Naive thymus-derived CD4-positive, alpha-beta T cell (primary cell): ENCODE measurements at places on chromosomes 6 and 20. TPM values are rescaled to one million over a fixed set of nuclear protein-coding genes. Genes with fewer than 3 reads are reported as not detected.

ATP9A gene
- not detected for polyA plus RNA-seq

DPPA5 gene
- not detected for polyA plus RNA-seq

TREML1 gene
- polyA plus RNA-seq, result not detected

RWDD2A gene
- polyA plus RNA-seq, result 3.2 TPM

KCNK16 gene
- not detected for polyA plus RNA-seq

SPEF1 gene
- polyA plus RNA-seq, result not detected

KIAA0408 gene
- polyA plus RNA-seq, result 0.14 TPM

SPTLC3 gene
- polyA plus RNA-seq, result 1.1 TPM

GRCh38 chr6:137982418-137983189 lies 115.5 kb downstream of the TNFAIP3 start:
- DNase-seq, result no peak

- DNase-seq, result no peak
Measured at GRCh38 chr6:166814390-166814789, 142.0 kb downstream of the RNASET2 start.

DNA sequence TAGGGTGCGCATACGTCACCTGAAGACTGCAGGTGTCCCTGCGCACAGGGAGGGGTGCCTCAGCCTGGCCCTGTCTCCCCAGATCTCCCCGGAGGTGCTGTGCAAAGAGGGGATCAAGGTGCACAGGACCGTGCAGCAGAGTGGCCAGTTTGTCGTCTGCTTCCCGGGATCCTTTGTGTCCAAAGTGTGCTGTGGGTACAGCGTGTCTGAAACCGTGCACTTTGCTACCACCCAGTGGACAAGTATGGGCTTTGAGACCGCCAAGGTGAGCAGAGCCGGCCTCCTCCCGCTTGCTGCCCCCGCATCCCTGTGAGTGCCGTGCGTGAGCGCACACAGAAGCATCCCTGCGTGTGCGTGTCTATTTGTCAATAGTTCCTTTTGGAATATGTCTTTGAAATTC lies 150.7 kb downstream of the DTNBP1 start:
- no peak for DNase-seq

DNA sequence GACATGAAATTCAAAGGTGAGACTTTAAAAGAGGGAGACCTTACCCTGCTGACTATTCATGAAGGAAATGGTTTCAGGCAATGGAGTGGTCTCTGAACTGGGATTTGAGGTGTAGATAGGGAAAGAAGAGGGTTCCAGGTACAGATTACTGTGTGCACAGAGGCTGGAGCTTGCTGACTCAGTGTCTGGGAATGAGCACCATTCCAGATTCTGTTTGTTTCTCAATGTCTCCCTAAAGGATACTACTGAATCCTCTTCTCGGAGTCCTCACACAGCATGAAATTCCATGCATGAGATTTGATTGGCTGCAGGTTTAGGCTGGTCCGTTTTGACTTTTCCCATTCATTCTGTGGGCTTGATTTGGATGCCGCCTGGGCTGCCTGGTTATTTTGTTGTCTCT lies 49.0 kb downstream of the PPP1R14C start:
- no peak for DNase-seq

DNA sequence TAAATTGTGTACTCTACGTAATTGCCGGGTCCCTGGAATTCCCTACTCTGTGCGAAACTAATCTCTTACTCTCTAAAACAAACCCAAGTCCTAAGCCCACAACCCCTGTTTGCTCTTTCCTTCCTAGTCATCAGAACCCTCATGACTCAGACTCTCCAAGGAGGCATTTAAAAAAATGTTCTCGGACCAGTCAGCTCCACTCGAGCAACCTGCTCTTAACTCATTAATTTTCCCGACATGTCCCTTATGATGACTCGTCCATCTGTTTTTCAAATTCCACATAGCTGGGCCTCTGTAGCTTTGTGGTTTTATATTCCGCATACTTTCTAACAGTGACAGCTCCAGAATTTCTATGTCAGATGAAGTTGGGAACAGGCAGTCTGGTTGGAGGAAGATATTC lies 2.6 kb upstream of the MUC22 start:
- no peak for DNase-seq

DNA sequence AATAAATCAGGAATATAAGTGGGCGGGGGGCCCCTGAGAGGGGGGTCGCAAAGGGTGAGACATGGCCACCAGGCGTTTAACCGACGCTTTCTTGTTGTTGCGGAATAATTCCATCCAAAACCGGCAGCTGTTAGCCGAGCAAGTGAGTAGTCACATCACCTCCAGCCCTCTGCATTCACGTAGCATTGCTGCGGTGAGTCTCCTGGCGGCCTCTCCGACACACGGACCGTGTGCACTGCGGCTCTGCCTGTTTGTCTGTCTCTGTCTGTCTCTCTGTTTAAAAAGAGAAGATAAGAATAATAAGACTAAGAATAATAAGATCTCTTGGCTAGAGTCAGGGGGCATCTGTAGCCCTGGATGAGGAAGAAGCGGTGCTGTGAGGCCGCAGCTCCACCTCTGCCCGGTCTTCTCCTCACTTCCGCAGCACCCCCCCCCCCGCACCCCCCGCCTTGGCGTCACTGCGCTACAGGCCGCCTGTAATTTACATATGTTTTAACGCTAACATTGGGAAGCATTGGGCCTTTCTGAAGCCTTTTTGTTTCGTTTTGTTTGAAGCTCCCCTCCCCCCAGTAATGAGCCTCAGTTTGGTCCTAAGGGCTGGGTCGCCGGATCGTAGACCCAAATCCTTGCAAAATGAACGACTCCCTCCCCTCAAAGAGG lies 993 bp downstream of the STX16 start:
- peak; percentile 82 for DNase-seq

DNA sequence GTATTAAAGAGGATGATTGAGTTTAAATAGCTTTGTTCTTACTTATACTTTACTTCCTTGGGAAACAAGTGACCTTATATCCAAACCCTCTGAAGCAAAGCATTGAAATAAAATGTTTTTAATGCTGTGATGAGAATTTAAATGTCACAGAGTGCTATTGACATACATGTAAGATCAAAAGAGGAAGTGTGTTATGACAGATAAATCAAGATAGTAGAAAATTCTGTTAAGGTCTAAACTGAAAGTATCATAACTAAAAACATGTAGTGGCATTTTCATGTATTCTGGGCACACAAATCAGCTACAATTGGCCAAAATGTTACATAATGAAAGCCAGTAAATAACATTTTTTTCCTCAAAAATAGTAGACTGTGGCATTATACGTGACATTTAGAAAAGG lies 318.0 kb downstream of the GRIK2 start:
- no peak for DNase-seq

DNA sequence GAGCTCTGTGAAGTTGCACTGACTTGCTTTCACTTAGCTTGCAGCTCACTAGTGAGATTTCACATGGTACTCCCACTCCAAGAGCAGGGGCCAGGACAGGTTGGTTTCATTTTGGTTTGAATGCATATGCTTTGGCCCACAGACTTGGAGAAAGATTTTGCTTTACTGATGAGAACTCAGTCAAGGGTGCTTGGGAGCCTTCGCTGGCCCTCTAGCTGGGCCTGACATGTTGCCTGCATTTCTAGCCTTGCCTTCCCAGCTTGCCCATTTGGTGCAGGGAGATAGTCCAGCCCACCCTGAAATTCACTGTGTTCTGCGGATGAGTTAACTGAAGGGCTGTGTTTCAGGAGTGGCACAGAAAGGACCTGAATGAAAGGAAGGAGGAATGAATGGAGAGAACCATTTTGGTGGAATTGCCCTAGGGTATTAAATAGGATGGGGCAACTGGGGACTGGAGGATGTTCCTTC lies 1.9 kb downstream of the SGK1 start:
- no peak for DNase-seq

- no peak for DNase-seq
Measured at GRCh38 chr6:116351101-116351500, 19.6 kb upstream of the DSE start.

- DNase-seq, result no peak
Measured at GRCh38 chr20:1718604-1719384, 61.2 kb upstream of the SIRPG start.

DNA sequence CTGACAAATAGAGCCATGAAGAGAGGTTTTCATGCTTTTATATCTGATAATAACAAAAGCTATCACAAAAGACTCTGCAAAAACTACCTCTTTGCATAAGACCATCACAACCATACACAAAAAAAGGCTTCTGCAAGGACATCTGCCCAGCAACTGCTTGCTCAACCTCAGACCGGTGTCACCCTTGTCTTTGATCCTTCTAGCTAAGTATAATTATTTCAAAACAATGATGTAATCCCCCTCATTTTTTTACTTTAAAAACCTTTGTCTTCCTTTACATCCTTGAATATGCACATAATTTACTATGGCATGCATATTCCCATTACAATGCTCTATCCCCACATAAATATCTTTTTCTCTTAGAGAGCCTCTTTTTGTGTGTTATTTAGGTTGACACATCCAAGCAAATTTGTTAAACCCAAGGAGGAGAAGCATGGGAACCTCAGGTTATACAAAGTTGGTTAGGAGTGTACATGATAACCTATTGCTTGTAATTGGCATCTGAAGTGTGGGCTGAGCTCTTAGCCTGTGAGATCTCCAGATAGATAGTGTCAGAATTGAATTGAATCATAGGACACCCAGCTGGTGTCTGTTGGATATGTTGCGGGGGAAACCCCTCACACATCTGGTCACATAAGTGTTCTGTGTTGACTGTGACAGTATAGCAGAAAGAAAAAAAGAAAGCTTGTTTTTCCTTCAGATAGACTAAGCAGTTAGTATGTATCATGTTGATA lies 20.7 kb upstream of the CGA start:
- no peak for DNase-seq

DNA sequence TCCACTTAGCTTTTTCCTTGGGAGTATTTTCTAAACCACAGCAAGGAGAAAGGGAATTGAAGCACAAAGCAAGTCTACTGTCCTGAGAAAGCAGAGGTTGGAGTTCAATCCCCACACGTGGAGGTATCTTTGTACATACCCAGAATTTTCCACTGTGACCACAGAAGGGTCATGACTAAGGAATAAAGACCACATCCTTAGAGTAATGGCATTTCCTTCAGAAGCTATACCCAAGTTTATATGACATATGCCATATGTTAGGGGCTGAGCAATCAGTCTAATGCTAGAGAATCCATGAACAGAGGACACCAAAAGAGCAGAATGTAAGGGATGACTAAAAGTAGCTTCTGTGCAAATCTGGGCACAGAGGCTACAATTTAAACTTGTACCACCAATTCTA lies 46.4 kb downstream of the ATG5 start:
- DNase-seq, result no peak

DNA sequence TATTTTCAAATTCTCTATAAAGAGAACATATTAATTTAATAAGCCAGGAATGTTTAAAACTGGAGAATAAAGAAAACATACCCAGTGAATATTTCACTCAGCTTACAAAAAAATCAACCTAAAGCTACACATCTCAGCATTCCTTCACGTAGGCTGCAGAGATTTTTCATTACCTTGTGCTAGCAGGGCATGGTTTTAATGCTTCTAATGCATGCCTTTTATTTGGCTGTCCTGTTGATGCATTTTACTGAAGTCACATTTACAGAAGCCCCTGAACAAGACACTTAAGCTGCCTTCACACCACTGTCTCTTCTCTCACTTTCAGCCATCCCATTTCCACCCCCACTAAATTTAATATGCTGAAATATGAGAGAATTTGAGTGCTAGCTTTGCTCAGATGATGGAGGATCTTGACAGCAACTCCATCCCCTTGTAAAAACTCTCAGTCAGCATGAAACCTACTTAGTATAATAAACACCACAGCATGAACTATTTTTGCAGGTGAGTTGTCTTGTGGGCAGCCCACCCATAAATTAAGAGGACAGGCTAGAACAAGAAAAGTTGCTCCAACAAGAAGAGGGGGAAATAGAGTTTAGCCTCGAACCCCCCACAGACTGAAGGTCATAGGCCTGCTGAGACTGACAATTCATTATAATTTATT lies 159.4 kb downstream of the SIM1 start:
- DNase-seq, result no peak

DNA sequence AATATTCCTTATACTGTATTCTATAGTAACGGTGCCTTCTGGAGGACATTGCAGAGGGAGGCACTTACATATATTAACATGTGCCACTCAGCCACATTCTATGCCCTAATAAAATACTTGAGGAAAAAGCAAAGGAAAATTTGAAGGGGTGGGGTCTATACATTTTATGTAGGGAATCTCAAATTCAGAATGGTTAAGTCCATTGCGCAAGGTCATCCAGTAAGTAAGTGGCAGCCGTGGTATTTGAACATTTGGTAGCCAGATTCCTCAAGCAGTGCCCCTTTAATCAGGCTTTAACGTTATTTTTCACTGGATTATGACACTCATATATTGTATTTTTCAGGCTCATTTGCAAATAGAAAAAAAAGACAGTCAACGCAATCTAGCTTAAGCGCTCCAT lies 738.3 kb downstream of the DOK5 start:
- no peak for DNase-seq

- no peak for DNase-seq
Measured at GRCh38 chr6:83756565-83756964, 47.7 kb upstream of the SNAP91 start.

- no peak for DNase-seq
Measured at GRCh38 chr20:17870086-17870740, 98.4 kb downstream of the SNX5 start.

- no peak for DNase-seq
Measured at GRCh38 chr6:141426400-141426980, 706.2 kb upstream of the GJE1 start.

DNA sequence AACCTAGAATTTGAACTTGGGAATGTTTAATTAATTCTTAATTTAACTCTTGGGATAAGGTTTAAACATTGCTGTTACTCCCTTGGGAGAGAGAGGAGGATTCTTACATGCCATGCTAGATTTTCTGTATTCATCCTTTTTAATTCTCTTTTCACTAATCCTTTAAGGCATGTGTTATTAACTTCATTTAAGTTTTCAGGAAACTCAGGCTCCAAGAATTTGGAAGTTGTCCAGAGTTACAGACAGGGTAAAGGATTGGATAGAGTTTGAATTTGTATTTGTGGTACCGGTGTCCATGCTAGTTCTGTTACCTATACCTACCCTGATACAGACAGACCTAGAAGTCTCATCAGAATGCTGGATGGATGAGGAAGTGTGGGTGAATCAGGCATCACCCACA lies 23.7 kb downstream of the DOK5 start:
- DNase-seq, result no peak

- DNase-seq, result no peak
Measured at GRCh38 chr6:75483136-75483952, 10.3 kb downstream of the FILIP1 start.

DNA sequence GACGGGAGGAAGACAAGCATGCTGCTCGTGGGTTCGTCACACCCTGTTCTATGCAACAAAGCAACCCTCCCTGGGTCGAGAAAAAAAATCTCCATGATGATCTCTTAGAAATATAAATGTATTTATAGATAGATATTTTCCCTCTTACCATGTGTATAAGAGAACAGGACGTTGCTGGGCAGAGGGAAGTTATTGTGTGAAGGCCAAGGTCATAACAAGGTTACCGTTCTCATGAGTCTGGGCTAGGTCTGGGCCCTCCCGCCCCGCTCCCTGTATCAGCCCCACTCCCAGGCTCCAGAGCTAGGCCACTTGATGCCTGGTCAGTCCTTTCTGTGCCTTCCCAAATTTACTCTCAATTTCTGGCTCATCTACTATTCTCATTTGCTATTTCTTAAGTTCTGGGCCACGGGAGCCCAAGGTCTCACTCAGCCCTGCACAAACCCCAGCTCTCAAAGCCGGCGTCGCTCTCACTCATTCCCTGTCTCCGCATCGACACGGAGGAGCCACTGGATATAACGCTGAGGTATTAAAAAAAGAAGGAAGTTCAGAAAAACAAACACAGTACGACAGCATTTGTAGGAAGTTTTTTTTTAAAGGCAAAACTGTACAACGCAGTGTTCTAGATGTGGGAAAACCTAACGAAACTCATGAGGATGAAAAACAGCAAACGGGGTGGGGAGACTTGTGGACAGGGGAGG lies 96.8 kb downstream of the PSMG4 start:
- DNase-seq, result peak; percentile 60
